ENCODE measurements at places on chromosomes 3 and 15. TPM values are rescaled to one million over a fixed set of nuclear protein-coding genes. Genes with fewer than 3 reads are reported as not detected.

DNA sequence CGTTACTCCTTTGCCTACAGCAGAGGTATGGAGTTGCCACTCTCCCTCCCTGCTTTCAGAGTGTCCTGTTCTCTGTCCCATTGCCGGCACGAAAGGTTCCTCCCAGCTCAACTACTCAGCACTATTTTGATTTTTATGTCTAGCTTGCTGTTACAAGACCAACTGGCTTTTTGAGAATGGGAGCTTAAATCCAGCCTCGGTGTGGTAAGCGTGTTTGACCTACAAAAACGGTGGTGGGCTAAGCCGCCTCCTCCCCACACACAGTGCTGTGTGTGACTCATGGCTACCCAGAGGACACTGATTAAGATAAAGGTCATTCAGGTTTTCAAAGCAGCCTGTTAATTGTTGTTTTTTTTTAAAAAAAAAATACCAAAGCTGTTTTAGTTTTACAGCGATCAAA, 64.5 kb downstream of the LRTM1 start:
- no peak for DNase-seq

- no peak for DNase-seq
Measured at GRCh38 chr15:43169888-43170287, 15.3 kb upstream of the CCNDBP1 start.

- no peak for DNase-seq
Measured at GRCh38 chr15:58562135-58562534, 130.3 kb downstream of the LIPC start.

GRCh38 chr3:177906578-177907229, 629.5 kb upstream of the KCNMB2 start:
- no peak for DNase-seq

- no peak for DNase-seq
Measured at GRCh38 chr3:151034303-151034702, 51.2 kb upstream of the MED12L start.

DNA sequence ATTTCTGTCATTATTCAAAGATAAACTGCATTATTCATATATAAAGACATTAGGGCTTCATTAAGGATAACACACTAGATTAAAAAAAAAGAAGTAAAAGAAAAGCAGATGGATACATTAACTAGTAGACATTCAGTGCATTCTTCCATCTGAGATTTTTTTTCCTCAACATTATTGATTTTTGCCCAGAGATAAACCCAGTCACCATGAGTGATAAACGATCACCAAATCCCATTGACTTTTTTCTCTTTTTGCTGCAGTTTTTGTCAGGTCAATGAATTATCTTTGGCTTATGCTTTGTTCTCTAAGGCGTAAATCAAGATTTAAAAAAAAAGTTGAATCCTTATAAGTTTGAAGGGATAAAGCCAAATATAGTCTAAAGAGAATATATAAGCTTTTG, 925.0 kb downstream of the GBE1 start:
- DNase-seq, result no peak

The PLA2G4E gene
- polyA plus RNA-seq, result 0.02 TPM

The OR5H14 gene
- not detected for polyA plus RNA-seq

The MEX3B gene
- 5.2 TPM for polyA plus RNA-seq

The DALRD3 gene
- 33.1 TPM for polyA plus RNA-seq
